ENCODE measurements at places on chromosomes 12 and 14.

GRCh38 chr12:69623970-69624369 is 13.3 kb upstream of the LRRC10 start:
- DNase-seq, result no peak

- DNase-seq, result no peak
Measured at GRCh38 chr14:95043314-95043713, 114.0 kb downstream of the DICER1 start.

GRCh38 chr12:11509326-11509725 is 114.0 kb upstream of the PRB2 start:
- no peak for DNase-seq

- no peak for DNase-seq
Measured at GRCh38 chr14:54194501-54194900, 202.3 kb upstream of the CDKN3 start.

DNA sequence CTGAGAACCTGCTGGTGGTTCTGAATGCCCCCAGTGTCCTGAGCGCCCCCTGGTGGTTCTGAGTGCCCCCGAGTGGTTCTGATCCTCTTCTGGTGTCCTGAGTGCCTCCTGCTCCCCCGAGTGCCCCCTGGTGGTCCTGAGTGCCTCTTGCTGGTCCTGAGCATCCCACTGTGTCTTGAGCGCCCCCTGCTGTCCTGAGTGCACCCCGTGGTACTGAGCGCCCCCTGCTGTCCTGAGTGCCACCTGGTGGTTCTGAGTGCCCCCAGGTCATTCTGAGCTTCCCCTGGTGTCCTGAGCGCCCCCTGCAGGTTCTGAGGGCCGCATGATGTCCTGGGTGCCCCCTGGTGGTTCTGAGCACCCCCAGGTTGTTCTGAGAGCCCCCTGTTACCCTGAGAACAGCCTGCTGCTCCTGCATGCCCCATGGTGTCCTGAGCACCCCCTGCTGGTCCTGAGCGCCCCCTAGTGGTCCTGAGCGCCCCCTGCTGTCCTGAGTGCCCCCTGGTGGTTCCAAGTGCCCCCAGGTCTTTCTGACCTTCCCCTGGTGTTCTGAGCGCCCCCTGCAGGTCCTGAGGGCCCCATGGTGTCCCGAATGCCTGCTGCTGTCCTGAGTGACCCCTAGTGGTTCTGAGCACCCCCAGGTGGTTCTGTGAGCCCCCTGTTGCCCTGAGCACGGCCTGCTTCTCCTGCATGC is 1165.4 kb downstream of the TMEM121 start:
- DNase-seq, result peak; percentile 69

- DNase-seq, result peak; percentile 31
Measured at GRCh38 chr14:100662879-100663760, 63.6 kb upstream of the DLK1 start.

GRCh38 chr12:89345830-89346740 is 6.2 kb downstream of the DUSP6 start:
- DNase-seq, result peak; percentile 42

- DNase-seq, result no peak
Measured at GRCh38 chr12:32331133-32331532, 68.2 kb upstream of the FGD4 start.

DNA sequence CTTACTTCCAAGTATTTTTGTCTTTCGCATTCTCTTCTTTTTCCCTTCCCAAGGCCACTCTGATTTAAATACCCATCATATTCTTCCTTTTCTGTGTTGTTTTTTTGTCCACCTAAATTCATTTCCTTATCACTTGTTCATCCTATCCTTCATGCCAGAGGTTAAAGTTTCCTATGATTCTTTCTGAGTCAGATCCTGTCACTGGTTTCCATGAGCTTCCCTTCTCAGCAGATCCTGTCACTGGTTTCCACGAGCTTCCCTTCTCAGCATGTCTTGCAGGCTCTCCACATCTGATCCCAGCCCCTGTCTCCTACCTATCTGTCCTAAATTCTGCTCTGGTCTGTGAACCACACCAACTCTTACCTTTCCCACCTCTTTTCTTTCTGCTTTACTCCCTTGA is 311.8 kb upstream of the RGS6 start:
- no peak for DNase-seq

DNA sequence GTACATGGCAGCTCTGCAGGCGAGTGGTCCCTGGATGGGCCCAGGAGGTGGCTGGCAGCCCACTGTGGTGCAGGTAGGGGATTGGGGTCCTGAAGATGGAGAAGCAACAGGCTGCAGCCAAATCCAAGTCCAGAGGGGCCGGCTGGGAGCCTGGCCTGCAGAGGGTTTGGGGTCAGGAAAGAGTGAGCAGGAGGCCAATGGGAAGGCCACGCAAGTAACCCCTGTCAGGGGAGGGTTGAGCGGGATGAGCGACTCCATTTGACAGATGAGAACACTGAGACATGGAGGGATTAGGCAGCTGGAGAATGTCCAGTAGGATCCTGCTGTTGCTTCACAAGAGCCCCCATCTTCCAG is 136.0 kb downstream of the BCL11B start:
- no peak for DNase-seq

DNA sequence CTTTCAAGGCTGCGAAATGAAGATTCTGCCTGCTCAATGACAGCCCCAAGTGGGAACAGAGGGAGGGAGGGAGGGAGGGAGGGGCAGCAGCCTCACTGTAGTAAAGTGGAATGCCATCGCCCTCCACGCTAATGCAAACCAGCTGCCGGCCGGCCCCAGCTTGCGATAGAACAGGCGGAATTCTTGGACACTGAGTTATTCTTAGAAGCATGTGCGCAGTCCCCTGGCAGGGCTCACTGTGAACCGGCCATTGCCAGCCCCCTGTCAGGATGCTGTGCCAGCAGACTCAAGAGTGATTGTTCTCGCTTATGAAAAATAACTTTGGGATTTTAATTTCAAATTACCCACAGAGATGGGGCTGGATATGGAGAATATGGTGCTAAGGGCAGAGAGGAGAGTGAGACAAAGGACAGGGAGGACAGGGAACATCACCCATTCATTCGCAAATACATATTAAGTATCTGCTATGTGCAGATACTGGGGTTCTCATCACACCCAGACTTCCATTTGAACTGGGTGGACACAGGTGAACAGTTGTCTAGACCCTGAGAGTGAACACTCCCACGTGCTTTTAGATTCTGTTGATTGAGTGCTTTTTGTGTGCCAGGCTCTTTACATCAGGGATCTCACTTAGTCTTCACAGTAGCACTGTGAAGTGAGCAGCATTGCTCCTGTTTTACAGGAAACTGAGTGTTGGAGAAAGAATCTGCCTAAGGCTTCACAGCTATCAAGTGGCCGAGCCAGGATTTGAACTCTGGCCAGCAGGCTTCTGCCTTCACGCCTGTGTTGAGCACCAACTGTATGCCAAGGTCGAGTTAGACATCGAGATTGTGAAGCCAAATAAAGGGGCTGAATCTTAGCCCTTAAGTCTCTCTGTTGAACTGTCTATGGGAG is 192.9 kb downstream of the C12orf75 start:
- no peak for DNase-seq

- no peak for DNase-seq
Measured at GRCh38 chr12:67085699-67086098, 183.5 kb upstream of the CAND1 start.

DNA sequence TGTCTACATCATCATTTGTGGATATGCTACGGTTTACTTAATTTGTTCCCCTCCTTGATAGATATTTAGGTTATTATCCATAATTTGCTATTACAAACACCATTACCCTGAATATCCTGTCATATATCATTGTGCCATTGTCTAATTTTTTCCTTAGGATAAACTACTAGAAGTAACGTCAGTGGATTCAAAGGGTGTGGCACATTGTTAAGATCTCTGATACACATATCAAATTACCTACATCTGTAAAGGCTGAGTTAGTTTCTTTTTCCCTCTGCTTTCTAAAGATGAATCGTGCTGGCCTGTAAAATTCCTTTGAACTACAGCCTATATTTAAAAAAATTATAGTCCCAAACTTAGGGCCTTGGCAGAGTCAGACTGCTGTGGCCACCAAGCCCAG is 53.9 kb upstream of the STRN3 start:
- no peak for DNase-seq

- DNase-seq, result no peak
Measured at GRCh38 chr12:12560587-12561370, 1.9 kb downstream of the DUSP16 start.

- no peak for DNase-seq
Measured at GRCh38 chr12:49864798-49865090, 21.8 kb upstream of the BCDIN3D start.

- no peak for DNase-seq
Measured at GRCh38 chr14:92866181-92866752, 56.7 kb upstream of the CHGA start.

GRCh38 chr12:71237128-71237527 is 79.3 kb upstream of the TSPAN8 start:
- DNase-seq, result no peak

- no peak for DNase-seq
Measured at GRCh38 chr12:55933169-55933798, 2.3 kb downstream of the DGKA start.

GRCh38 chr12:42446761-42447160 is 120.8 kb downstream of the PPHLN1 start:
- DNase-seq, result no peak

DNA sequence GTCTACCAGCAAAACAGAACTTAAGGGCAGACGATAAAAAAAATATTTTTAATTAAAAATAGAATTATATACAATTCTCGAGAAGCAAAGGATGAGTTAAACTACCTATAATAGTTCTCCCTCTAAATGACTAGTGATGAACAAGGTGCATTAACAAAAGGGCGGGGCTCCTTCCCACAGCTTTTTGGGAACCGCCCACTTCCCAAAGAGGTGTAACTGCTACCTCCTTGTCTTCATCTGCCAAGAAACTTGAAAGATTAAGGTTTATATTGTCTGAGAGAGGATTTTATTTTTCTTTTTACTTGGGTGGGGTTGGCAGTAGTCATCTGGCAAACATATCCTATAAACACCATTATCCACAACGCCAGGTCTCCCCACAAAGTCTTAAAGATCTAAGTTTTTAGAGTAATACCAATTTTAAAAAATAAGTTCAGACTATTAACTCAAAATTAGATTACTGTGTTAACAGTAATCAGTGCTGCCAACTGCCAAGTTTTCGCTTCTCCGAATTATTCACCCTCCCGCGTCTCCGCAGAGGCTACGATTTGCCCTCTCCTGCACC is 938 bp downstream of the RALGAPA1 start:
- no peak for DNase-seq

DNA sequence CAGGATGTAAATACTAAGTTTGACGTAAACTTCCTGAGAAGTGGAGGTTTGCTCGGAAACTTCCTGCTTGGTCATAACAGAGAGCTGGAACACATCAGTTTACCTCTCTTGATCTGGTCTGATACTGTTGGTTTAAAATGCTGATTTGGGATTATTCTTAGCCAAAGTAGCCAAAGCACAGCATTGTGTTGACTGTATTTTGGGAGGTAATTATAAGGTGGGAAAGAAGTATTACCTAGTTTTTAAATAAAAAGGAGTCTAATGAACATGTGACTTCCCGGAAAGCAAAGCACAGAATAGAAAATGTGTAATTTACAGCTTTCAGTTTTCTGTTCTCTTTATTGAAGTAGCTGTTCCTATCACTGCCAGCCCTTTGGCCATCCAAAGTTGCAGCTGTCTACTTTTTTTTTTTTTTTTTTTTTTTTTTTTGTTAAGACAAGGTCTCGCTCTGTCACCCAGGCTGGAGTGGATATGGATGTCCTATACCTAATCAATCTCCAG is 52.2 kb upstream of the SRP54 start:
- no peak for DNase-seq

GRCh38 chr12:92574911-92575570 is 127.7 kb upstream of the PLEKHG7 start:
- DNase-seq, result no peak

- no peak for DNase-seq
Measured at GRCh38 chr14:52259434-52259833, 8.1 kb upstream of the PTGDR start.

DNA sequence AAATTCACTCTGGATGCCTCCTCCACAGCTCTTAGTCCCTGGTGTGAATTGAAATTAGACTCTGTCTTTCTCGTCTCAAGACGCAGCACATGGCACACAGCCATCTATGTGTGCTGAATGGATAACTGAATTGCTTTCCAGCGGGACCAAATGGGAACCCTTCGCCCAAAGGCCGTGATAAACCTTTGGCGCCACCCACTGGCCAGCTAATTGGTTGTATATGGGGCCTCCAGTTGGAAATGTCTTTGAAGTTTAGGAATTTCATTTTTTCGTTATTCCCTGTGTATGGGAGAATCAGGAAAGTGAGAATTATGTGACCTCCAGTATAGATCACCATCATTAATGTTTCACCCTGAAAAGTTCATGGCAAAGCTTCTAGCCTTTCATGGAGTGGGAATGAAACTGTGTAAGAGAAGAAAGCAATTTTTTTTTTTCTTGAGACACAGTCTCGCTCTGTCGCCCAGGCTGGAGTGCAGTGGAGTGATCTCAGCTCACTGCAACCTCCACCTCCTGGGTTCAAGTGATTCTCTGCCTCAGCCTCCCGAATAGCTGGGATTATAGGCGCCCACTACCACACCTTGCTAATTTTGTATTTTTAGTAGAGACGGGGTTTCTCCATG is 9.8 kb upstream of the HSP90AA1 start:
- DNase-seq, result peak; percentile 42

DNA sequence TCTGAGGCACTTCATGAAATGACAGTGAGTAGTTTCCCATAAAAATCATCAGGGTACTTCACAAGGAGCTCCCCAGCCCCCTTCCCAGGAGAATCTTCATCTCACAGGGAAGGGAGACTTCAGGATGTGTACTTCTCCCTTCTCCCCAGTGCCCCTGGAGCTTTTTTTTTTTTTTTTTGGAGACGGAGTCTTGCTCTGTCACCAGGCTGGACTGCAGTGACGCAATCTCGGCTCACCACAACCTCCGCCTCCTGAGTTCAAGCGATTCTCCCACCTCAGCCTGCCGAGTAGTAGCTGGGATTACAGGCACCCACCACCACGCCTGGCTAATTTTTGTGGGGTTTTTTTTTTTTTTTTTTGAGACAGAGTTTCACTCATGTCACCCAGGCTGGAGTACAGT is 10.4 kb downstream of the ITPK1 start:
- DNase-seq, result no peak

- no peak for DNase-seq
Measured at GRCh38 chr14:104583424-104584306, 4.1 kb downstream of the C14orf180 start.

All from stimulated activated CD8-positive, alpha-beta memory T cell treated with anti-CD3 and anti-CD28 coated beads, Interleukin-7, amount 100 ng/mL, for 48 hours (primary cell).